Activated naive CD4-positive, alpha-beta T cell treated with anti-CD3 and anti-CD28 coated beads, Interleukin-2, amount 50 U/mL, for 16 hours (primary cell): ENCODE measurements at places on chromosomes 13 and 19.

DNA sequence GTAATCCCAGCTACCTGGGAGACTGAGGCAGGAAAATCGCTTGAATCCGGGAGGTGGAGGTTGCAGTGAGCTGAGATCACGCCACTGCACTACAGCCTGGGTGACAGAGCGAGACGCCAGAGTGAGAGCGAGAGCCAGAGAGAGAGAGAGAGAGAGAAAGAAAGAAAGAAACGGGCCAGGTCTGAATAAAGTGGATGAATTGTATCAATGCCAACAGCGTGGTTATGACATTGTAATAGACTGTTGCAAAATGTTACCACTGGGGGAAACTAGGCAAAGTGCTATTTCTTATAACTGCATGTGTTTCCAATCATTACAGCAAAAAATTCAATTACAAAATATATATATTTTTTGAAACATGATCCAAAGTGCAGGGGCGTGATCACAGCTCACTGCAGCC lies 11.8 kb upstream of the BTBD2 start:
- DNase-seq = no peak

- no peak for DNase-seq
Measured at GRCh38 chr13:46529216-46529919, 23.6 kb upstream of the LRCH1 start.

DNA sequence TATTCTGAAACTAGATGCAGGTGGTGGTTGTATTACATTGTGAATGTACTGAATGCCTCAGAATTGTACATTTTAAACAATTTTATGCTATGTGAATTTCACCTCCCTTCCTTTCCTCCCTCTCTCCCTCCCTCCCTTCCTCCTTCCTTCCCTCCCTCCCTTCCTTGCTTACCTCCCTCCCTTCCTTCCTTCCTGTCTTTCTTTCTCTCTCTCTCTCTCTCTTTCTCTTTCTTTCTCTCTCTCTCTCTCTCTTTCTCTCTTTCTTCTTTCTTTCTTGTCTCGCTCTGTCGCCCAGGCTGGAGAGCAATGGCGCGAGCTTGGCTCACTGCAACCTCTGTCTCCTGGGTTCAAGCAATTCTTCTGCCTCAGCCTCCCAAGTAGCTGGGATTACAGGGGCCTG lies 37.2 kb downstream of the IER2 start:
- no peak for DNase-seq

DNA sequence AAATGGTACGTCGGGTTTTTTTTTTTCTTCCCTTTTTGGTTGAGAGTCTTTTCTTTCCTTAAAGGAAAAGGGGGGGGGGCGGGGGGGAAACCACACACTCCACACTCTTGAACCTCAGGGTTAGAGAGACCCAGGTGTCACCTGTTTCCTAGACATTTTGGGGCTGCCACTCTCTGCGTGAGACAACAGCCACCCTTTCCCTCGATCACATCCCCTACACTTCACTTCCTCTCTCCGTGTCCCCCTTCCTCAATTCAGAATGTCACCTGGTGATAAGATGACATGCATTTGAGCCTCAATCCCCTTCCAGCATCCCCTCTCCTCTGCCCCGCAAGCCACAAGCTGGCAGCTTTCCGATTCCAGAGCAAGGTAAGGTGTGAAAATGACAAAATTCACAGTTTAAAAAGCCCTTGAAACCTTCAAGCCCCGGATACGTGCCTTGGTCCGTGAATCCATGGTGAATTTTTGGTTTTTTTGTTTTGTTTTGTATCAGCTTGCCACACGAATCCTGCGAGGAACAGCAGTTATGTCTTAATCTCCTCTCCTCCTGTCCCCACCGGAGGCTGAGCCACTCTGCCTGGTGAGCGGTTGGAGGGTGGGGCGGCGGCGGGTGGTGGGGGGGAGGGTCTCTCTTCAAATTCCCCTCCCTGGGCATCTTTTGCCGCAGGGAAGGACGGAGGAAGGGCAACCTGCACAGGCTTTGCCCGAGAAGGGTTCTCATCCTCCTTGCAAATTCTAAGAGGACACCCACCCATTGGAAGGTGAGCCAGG lies 4.2 kb downstream of the PTPRS start:
- no peak for DNase-seq

GRCh38 chr19:32330213-32330857 lies 15.1 kb upstream of the ZNF507 start:
- DNase-seq = no peak

DNA sequence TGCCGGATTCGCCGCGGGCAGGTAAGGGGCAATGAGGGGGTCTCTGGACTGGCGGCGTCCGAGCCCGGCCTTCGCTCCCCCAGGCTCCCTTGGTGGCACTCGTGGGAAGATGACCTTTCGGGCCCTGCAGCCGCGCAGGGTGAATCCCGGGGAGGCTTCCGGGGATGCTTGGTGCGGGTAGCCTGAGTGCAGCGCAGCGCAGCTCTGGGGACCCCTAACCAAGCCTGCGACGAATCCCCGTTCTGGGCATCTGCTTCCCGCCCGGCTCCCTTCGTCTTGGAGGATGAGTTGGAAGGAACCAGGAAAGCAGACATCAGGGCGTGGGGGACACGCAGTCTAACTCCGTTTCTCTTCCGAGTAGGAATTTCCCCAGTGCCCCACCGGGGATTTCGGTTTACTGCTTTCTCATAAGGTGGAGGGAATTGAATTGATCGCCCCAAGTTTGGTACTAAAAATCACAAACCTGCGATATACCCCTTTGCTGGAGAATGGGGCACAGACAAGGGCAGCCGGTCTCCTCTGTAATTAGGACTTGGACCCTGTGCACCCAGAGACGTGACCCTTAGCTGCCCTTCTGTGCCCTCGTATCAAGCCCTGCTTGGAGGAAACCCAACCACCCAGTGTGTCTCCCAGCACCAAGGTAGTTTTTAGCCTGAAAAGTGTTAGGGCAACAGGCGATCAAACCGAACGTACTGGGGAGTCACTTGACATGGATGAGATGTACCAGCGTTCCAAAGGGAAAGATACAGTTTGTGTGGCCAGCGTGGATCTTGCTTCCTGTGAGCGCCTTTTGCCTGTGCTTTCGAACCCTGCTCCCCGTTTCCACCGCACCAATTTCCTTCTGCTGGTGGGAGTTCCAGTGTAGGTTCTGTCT lies 1.0 kb downstream of the GPC5 start:
- DNase-seq = no peak

- no peak for DNase-seq
Measured at GRCh38 chr13:94030415-94031119, 448.9 kb downstream of the DCT start.
